ENCODE measurements at places on chromosomes 12 and 14.

GRCh38 chr14:62957562-62957961 is 87.7 kb downstream of the KCNH5 start:
- DNase-seq = no peak

- no peak for DNase-seq
Observed at GRCh38 chr12:22588817-22589216, 36.2 kb upstream of the ETNK1 start.

GRCh38 chr12:27619308-27619707 is 76.9 kb upstream of the REP15 start:
- no peak for DNase-seq

DNA sequence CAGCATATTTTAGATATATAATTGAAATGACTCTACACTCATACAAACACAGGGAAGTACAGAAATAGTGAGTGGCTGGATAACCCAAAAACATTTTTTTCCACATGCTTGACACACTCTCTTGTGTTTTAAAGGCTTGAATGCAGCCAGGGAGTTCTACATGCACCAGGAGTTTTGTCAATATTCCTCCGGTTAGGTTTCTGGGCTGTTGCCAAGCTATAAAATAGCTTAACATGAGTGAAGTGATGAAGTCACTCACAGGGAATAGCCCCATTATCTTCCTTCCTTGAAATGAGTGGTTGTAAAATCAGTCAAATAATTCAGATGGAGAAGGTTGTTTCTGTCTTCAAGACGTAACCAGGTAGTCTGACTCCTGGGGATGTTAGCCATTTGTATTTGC is 582.7 kb downstream of the SLC6A15 start:
- DNase-seq = no peak

- no peak for DNase-seq
Observed at GRCh38 chr14:84375235-84375634, 1154.7 kb upstream of the FLRT2 start.

- no peak for DNase-seq
Observed at GRCh38 chr12:6262623-6263022, 47.9 kb upstream of the PLEKHG6 start.

DNA sequence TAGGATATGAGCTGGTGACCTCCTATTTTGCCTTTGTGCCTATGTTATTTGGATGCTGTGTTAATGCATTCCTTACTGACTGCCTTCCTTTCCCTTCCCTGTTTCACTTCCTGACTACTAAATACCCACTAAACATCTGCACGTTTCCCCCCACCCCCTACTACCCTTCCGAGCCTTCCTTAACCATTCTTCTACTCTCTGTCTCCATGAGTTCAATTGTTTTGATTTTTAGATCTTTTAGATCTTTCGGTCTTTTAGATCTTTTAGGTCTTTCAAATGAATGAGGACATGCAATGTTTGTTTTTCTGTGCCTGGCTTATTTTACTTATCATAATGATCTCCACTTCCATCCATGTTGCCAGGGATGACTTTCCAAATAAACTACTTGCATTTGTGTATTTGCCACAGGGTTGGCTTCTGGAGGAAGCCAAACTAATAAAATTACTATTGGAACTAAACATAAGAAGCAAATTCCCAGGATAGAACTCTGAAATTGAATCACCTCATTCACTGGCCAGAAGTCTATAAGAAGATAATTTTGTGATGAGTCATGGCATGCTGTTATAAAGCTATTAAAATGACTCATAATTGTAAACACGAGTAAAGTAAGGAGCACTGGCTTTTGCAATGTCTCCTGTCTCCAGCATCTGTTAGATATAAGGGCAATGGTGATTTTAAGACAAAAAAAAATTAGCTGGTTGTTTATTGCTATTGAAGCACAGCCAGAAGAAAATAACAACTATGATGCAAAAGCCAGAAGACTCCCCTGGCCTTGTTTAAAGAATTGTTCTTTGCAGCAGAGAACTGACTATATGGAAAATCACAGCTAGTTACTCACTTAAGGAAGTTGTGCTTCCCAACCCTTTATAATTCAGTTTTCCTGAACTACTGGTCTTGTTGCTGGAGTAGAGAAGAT is 586.3 kb downstream of the LRFN5 start:
- no peak for DNase-seq

GRCh38 chr14:81859046-81859445 is 325.4 kb upstream of the SEL1L start:
- DNase-seq = no peak

DNA sequence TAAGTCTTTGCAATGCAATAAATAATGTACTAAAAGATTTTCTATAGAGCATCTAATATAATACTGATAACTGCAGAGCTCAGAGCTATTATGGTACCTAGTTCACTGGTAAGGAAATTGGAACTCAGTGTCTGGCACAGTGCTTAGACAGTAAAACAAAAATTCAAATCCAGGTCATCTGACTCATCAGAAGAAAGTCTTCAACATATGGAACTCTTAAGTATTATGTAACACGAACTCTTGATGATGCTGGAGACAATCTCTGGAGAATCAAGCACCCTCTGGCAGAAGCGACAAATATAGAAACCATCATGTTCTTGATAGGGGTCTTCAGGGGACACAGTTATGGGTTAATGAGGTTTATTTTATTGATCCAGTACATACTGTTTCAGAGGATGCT is 37.3 kb upstream of the TRHDE start:
- DNase-seq = no peak

- DNase-seq = no peak
Observed at GRCh38 chr12:62586850-62587249, 120.2 kb downstream of the MON2 start.

DNA sequence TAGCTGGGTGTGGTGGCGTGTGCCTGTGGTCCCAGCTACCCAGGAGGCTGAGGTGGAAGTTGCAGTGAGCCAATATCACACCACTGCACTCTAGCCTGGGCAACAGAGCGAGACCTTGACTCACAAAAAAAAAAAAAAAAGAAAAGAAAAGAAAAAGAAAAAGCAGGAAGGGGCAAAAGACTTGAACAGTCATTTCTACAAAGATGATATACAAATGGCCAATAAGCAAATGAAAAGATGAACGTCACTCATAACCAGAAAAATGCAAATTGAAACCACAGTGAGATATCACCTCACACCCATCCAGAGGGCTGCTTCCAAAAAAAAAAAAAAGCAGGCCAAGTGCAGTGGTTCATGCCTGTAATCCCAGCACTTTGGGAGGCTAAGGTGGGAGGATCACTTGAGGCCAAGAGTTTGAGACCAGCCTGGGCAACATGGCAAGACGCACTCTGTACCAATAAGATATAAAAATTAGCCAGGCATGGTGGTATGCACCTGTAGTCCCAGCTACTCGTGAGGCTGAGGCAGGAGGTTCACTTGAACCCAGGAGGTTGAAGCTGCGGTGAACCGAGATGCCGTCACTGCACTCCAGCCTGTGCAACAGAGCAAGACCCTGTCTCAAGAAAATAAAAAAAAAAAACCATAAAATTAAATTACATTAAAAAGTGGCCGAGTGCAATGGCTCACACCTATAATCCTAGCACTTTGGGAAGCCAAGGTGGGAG is 20.5 kb downstream of the UBC start:
- DNase-seq = no peak

GRCh38 chr14:59363531-59364226 is 101.5 kb downstream of the GPR135 start:
- no peak for DNase-seq

GRCh38 chr14:35258420-35258819 is 33.8 kb upstream of the PSMA6 start:
- no peak for DNase-seq

DNA sequence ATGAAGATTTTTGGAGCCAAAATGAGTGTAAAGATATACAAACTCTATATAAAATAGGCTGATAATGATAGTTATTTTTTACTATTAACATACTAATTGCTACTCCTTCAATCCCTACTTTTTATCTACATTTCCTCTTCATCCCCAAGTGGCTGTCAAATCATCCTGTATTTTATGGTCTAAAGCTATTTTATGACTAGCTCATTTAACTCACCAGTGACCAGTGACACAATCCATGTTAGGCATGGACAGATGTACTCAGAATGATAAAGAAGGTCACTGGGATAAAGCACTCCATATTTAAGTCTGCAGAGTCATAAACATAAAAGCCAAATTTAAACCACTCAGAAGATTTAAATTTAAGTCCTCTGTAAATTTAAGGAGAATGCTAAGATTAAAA is 183.0 kb downstream of the MED13L start:
- no peak for DNase-seq

DNA sequence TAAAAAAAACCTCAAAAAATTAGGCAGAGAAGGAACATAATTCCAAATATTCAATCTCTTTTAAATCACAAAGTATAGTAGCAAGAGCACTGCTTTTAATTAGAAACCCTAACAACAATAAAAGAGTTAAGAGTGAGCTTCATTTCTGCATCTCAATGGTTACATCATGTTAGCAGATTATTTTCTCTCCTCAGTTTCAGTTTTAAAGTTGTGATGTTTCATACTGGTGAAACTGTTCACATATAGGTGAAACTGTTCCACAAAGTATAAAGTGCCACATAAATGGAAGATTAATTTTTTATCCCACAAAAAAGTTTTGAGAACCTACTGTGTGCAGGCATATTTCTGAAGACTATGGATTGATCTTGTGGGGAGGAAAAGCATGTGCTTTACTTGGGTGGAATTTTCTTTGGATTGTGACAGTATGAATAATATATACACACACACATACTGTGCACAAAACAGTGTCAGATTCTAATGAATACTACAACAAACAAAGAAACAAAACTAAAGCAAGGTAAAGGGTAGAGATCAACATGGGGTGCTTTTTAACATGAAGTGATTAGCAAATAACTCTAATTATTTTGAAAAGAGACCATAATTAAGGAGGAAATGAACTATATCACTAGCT is 17.1 kb downstream of the LUM start:
- DNase-seq = no peak

DNA sequence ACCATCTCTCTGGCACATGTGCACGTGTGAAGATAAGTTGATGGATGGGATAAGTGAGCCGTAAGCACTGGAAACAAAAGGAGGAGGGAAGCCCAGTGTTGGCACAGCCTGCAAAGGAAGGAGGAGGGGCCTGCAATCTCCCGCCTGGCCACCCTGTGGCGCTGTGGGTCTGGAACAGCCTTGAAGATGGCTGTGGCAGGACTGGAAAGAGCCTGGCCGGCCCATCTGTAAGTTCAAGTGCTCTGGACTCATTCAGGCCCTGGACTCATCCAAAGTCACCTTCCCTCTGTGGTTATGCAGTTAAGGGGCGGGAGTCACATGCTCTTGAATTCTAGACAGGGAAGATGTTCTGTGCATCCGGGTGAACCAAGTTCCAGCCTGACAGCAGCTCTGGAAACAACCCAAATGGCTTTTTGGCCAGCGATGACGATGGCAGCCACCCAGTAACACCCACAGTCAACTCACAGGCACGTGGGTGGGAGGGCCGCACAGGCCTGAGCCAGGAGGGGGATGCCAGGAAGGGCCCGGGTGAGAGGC is 50.4 kb downstream of the CHGA start:
- DNase-seq = no peak

- DNase-seq = no peak
Observed at GRCh38 chr12:47935184-47935583, 28.2 kb upstream of the TMEM106C start.

- DNase-seq = no peak
Observed at GRCh38 chr14:101109347-101109638, 205.8 kb upstream of the RTL1 start.

- DNase-seq = no peak
Observed at GRCh38 chr14:87252103-87252502, 740.9 kb downstream of the GALC start.

- no peak for DNase-seq
Observed at GRCh38 chr12:113465808-113466453, 5.7 kb downstream of the LHX5 start.

DNA sequence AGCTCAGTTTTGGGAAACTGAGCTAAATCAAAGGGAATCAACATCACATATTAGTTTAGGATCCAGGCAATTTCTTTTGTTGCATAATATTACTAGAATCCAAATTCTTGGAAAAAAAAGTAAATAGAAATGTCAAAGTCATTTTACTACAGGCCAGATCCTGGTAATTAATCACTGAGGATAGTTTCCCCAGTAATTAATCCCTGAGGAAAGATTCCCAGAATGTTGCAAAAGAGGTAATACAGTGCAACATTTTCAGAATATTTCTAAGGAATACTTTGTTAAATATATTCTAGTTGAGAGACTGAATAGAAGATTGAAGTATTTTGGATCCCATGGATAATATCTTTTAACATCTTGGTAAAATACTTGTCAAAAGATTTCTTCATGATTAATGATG is 207.0 kb upstream of the GARIN2 start:
- DNase-seq = no peak

GRCh38 chr12:108722992-108723766 is 8.1 kb downstream of the CORO1C start:
- no peak for DNase-seq

GRCh38 chr14:65291531-65291930 is 121.0 kb upstream of the FUT8 start:
- DNase-seq = no peak

- no peak for DNase-seq
Observed at GRCh38 chr14:54718046-54718445, 151.1 kb downstream of the SAMD4A start.

- peak; percentile 68 for DNase-seq
Observed at GRCh38 chr12:6825398-6826124, 2.6 kb upstream of the P3H3 start.

DNA sequence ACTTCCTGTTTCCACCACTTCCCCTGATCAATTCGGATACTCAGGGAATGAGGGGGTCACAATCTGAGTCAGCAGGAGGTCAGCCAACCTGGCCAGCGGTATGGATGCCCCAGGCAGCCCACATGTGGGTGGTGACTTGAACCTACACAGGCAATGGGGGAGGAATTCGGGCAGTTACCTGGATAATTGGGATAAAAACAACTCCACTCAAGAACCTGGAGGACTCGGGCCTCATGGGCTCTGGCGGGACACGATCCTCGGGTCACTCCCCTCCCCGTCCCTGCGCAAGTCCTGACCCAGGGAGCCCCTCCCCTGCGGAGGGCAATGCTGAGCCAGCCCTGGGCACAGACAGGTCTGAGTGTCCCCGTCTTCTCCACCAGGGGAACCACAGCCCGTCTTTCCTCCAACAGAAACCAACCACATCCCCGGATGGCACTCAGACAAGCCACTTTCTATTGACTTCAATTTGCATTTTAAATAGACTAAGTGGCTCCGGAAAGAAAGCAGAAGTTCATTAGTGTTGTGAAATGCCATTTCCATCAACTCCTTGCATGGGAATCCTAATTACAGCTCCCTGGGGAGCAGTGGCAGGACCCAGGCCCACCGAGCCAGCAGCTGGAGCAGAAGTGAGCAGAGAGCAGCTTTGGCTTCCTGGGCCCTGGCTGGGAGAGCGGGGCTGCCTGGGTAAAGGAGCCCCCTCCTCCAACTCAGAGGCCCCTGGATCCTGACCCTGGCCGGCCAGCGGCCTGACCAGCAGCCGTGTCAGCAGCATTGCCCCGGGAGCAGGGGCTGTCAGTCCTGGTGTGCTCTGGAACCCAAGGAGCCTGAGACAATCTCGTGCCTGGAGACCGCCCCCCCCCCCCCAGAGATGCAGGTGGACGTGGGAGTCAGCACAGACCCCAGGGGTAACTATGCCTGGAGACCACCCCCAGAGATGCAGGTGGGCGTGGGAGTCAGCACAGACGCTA is 374.1 kb downstream of the ADGRD1 start:
- DNase-seq = no peak

All from stimulated activated CD8-positive, alpha-beta memory T cell treated with anti-CD3 and anti-CD28 coated beads, Interleukin-7, amount 100 ng/mL, for 1 hour (primary cell).